Panc1 (cell line): ENCODE measurements at places on chromosomes 7 and 10.

DNA sequence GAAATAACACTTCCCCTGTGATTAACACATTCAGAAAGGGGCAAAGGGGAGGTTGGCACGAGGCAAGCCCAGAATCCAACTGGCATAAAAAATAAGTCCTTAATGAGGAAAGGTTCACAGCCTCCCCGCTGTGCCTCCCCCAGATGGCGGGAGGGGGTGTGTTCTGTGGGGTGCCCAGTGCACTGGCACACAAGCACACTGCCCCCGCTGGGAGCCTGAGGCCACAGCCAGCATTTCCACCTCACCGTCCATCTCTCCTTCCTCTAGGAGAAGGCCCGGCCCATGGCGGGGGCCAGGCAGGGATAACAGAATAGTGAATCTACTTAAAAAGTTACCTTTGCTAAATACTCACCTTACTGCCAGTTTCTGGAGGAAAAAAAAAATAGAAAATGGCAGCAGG, 43.2 kb downstream of the PRKAG2 start:
- no peak overlapping the region for H3K4me3 ChIP-seq
- H3K27me3 ChIP-seq, result no peaks in the 10 kb centered on the region
- no peaks in the 10 kb centered on the region for H3K36me3 ChIP-seq
- H3K4me1 ChIP-seq, result no peaks in the 10 kb centered on the region
- no peak overlapping the region for H3K27ac ChIP-seq
- DNase-seq, result no peak

DNA sequence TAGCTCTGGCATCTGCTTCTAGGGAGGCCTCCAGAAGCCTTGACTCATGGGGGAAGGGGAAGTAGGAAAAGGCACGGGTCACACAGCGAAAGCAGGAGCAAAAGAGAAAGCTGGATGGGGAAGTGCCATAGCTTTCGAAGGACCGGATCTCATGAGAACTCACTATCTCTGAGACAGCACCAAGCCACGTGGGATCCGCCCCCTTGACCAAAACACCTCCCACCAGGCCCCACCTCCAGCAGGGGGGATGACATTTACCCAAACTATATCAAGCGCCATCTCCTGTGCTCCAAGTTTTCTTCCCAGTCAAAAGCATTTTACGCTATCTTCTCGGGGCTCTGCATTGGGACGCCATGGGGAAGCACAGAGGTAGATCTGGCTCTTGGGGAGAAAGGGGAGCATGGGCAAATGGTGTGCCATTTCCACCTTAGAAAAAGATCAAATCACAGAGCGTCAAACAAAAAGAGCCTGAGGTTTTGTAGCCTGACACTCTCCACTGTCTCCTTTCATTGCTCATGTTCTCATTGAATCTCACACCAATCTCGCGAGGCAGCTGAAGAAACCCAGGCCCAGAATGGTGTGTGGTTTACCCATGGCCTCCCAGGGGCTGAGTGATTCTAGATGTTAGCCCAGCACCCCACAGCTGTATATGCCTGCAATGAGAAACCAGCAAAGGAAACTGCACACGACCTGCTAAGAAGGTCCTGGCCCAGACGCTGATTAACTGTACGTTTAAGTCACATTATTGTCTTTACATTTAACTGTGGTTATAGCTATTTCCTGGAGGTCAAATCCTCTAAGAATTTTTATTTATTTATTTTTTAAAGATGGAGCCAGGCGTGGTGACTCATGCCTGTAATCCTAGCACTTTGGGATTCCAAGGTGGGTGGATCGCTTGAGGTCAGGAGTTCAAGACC, 8.1 kb upstream of the OLAH start:
- no peak for DNase-seq
- no peak overlapping the region for H3K4me3 ChIP-seq
- H3K27me3 ChIP-seq, result no peaks in the 10 kb centered on the region
- H3K36me3 ChIP-seq, result no peaks in the 10 kb centered on the region
- no peak overlapping the region for H3K27ac ChIP-seq

DNA sequence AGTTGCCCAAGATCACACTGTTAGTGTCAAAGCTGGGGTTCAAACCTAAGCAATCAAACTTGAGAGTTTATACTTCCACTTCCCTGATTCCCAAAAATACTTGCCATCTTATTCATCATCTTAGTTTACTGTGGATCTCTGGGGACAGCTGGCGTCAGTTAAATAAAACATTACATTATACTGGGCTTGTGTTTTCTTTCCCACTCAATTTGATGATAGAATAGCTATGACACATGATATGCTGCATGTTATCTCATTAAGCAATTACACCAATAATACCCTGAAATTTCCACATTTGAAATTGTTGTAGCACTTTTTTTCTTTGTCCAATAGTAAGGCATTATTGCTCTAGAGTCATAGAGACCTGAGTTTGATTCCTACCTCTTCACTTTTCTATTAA, 62.9 kb upstream of the MXI1 start:
- H3K4me3 ChIP-seq, result no peak overlapping the region
- H3K27ac ChIP-seq, result no peak overlapping the region
- H3K36me3 ChIP-seq, result no peaks in the 10 kb centered on the region
- H3K27me3 ChIP-seq, result no peaks in the 10 kb centered on the region; the same call in 1 of the 2 replicates

DNA sequence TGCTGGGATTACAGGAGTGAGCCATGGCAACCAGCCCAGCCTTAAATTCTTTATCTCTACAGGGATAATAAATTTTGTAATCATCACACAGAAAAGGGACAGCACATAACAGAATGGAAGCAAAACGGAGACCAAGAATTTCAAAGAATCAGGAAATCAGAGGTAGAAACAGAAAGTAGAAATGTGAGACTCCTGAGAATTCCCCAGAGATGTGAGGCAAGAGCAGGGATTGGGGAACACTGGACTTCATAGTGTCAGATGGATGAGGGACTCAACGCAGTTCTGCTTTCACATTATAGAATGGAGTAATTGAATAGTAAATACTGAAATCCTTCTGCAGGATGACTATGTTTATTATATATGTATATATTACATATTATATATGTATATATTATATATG, 52.5 kb upstream of the MPP7 start:
- no peaks in the 10 kb centered on the region for H3K4me1 ChIP-seq
- H3K27ac ChIP-seq, result no peak overlapping the region
- no peaks in the 10 kb centered on the region for H3K27me3 ChIP-seq
- no peak overlapping the region for H3K4me3 ChIP-seq
- DNase-seq, result no peak
- no peaks in the 10 kb centered on the region for H3K36me3 ChIP-seq

DNA sequence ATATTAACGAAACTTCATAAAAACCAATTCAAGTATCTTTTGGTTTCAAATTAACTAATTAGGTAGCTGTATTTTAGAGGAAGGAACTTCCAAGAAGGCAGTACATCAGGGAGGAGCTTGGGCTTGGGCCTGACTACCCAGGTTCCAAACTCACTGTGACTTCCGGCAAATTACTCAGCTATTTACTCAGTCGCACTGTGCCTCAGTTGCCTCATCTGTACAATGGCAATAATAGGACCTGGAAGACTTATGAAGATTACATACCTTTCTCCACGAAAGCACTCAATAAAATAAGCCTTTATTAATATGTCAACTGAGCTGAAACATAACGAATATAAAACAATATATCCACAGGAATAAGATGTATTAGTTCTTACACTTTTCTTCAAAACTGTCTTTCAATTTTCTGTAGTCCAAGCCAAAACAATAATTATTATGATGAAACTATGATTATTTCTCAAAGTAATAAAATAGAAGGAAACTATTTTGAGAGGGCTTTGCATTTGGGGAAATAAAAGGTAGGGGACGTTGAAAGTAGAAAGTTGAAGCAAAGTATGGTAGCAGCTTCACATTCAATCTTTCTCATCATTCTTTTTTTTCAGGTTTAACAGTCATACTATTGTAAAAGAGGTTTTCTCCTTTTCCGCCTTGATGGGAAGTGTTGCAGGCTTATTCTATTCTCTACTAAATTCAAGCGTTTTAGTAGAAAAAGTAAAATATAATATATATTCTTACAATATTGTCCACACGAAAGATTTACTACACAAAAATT, 10.5 kb upstream of the EBLN1 start:
- H3K4me3 ChIP-seq, result peak overlapping the region; percentile 76
- H3K27me3 ChIP-seq, result no peaks in the 10 kb centered on the region
- H3K27ac ChIP-seq, result no peak overlapping the region
- DNase-seq, result no peak

DNA sequence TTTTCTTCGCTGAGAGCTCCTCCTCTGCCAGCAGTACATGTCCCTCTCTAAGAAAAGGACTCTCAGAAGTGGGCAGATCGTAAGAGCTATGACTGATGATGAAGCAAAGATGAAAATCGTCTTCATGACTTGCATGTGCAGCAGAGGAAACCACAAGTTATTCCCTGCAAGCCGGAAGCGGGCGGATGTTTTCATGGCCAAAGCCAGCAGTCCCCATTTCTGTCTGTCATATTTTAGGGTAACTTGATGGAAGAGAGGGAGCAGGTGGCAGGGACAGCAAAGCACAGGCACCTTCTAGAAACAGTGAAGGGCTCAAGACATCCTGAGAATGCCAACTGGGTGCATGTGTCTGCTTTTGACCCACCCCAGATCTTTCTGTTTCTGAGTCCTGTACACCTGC, 19.9 kb downstream of the KLF6 start:
- peaks cover 50% of the 10 kb centered on the region for H3K4me1 ChIP-seq
- H3K4me3 ChIP-seq, result no peak overlapping the region
- H3K27ac ChIP-seq, result peak overlapping the region; percentile 89
- no peaks in the 10 kb centered on the region for H3K36me3 ChIP-seq
- no peaks in the 10 kb centered on the region for H3K27me3 ChIP-seq

DNA sequence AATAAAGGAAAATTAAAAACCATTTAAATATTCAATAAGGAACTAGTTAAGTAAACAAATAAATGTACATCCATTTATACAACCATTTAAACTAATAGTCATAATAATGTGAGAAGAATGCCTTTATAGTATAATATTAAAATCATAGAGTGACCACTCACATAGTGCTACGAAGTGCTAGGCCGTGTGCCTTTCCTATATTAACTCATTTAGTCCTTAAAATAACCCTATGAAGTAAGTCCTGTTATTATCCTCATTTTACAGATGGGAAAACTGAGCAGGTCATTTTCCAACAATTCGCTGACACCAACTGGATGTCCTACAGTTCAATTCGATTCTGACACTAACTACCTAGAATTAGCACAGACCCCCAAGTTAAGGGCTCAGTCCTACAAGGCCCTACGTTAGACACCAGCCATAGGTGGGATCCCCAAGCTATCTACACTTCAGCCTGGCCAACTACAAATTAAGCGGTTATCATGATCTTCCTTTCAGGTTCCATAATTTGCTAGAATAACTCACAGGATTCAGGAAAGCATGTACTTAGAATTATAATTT, 4.1 kb downstream of the STRIP2 start:
- H3K4me3 ChIP-seq, result no peak overlapping the region
- no peaks in the 10 kb centered on the region for H3K36me3 ChIP-seq
- peaks cover 3% of the 10 kb centered on the region for H3K4me1 ChIP-seq
- H3K27me3 ChIP-seq, result peaks cover 6% of the 10 kb centered on the region; the same call in 1 of the 2 replicates
- DNase-seq, result no peak
- H3K27ac ChIP-seq, result no peak overlapping the region

DNA sequence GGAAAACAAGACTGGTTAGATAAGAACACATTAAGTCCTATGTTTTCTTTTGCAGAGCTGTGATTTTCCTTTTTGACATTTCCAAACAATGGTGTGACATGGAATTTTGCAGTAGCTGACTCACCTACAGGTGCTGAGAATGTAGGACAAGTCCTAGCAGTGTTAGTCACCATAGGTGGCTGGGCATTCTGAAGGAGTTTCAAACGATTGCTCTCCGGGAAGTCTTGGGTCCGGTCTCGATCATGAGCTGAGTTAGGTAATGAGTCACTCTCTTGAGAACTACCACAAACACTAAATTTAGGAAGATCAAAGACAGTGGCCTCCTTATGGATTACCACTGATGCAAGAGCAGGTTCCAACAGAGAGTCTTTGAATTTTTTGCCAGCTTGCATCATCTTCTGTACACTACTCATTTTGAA, 3.6 kb downstream of the FIGNL1 start:
- no peak overlapping the region for H3K27ac ChIP-seq
- peaks cover 15% of the 10 kb centered on the region; the same call in 1 of the 2 replicates for H3K36me3 ChIP-seq
- no peaks in the 10 kb centered on the region for H3K27me3 ChIP-seq
- H3K4me1 ChIP-seq, result peaks cover 15% of the 10 kb centered on the region; the same call in 1 of the 2 replicates

DNA sequence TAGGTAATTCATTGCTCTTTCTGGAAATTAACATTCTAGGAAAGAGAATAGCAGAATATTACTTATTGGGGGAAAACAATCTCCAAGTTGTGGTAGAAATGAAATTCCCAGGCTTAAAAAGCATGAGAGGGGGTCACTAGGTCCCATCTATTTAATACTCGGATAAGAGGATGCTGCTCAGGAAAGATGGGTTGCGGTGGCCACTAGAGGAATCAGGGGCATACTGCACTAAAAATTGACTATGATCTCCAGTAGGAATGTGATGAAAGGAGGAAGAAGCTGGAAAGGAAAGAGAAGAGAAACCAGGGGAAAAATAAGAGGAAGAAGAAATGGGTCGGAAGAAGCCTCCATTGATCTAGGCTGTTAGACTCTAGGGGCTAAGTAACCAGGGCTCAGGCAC, 192.8 kb downstream of the GPAM start:
- no peak for DNase-seq
- H3K27me3 ChIP-seq, result peaks cover 6% of the 10 kb centered on the region; the same call in 1 of the 2 replicates
- H3K36me3 ChIP-seq, result no peaks in the 10 kb centered on the region
- no peak overlapping the region for H3K4me3 ChIP-seq

DNA sequence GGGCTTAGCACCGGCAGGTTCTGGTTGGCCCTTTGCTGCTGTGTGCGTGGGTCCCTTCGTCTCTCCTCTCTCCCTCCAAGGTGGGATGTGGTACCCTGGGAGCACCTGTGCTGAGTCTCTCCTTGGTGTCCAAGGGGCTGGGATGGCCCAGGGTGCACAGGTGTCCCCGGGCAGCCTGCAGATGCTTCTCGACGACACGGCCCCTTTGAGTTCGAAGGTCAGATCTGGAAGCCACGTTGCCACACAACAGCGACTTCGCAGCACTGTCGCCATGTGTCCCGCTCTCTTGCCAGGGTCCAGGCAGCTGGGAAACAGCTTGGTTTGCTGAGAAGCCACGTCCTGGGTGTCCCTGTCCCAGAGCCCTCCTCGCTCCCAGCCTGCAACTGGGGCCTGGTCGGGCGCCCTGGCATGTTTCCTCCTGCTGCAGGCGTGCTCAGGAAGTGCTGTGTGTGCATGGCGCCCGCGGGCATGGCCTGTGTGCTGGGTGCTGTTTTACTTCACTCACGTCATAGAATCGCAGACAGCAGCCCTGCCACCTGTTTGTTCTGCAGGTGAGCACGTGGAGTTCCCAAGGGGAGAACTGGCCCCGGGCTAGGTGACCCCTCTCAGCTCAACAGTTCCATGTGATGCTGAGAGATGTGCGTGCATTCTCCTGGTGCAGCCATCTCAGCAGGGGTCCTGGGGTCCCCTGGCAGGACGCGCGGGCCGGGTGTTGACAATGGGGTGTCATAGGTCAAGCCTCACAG, 70.9 kb downstream of the DNAJB6 start:
- no peaks in the 10 kb centered on the region for H3K27me3 ChIP-seq
- no peak overlapping the region for H3K4me3 ChIP-seq
- H3K27ac ChIP-seq, result no peak overlapping the region
- peaks cover 13% of the 10 kb centered on the region for H3K4me1 ChIP-seq
- no peak for DNase-seq

GRCh38 chr7:80153446-80153845, 18.8 kb downstream of the GNAI1 start:
- H3K27me3 ChIP-seq, result no peaks in the 10 kb centered on the region
- no peak overlapping the region for H3K27ac ChIP-seq
- H3K4me1 ChIP-seq, result peaks cover 18% of the 10 kb centered on the region
- H3K4me3 ChIP-seq, result no peak overlapping the region

GRCh38 chr10:88982366-88982765, 8.2 kb upstream of the FAS start:
- H3K27me3 ChIP-seq, result no peaks in the 10 kb centered on the region
- H3K36me3 ChIP-seq, result no peaks in the 10 kb centered on the region
- no peak overlapping the region for H3K27ac ChIP-seq
- H3K4me3 ChIP-seq, result no peak overlapping the region
- no peak for DNase-seq
